Progenitor cell of endocrine pancreas (in vitro differentiated cells): ENCODE measurements at places on chromosomes 1 and 21.

DNA sequence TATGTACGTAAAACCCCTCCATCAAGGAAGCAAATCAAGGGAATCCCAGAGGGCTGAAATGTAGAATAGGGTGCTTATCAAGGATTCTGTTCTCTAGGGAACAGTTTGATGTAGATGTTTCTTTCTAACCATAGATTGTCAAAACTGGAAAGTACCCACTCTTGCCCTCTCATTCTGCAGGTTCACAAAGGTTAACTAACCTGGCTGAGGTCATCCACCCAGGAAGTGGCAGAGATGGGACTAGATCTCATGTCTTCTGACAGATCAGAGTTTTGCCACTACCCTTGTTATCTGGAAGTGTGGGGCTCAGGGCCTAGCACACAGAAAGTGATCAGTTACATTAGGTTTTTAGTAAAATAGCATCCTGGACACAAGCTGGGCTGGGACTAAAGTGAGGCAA is 47.4 kb downstream of the GFI1 start:
- DNase-seq = no peak

- DNase-seq = no peak
Measured at GRCh38 chr1:56024155-56024554, 555.2 kb downstream of the PLPP3 start.

DNA sequence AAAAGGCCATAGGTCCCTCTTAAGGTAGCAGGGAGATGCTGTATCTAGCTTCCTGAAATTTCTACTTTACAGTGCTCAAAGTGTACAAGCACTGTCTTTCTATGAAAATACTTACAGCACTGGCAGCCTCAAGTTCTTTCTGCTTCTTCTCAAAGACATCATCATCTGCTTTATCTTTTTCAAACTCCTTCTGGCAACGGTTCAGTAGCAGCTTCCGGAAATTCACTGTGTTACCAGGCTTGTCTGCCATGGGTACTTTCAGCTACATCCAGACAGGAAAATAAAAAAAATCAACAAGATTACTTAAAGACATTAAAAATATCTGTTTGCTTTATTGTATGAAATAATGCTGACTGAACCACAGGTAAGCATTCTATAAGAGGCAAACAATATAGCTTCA is 77.9 kb upstream of the HP1BP3 start:
- DNase-seq = no peak

GRCh38 chr1:174405219-174405618 is 42.5 kb upstream of the GPR52 start:
- DNase-seq = no peak

DNA sequence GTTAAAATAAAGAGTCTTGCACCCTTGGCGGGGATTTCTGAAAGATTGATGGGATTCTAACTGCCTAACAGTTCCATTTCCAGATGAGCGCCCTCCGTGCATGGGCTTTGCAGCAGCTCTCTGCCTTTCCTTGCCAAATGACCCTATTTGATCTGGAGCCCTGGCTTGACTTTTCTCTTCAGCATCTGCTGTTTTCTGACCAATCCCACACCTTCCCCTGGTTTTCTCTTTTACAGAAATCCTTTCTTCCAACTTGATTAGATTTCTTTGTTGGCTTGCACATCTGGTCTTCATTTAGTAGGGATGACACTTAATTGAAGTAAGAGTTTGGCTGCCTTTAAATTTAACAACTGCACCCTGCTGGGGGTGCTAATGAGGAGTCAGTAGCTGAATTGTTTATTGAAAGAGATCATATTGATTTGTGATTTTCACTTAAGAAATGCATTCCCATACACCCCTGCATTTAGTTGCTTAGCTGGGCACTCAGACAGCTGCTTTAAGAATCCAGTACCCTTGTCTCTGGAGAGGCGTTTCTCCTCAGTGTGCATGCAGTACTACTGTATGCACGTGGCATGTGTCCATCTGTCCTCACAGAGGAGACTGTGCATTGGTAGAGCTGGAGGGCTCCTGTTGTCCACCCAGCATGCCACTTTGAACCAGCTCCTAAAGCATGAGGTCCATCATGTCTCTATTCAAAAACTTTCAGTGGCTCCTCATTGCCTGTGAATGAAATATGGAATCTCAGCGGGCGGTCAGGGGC is 99.7 kb downstream of the NOS1AP start:
- DNase-seq = no peak

GRCh38 chr1:158028969-158029368 is 35.5 kb downstream of the KIRREL1 start:
- DNase-seq = no peak
